NCI-H1092 treated with DMSO at 0.1 percent for 48 hours (cell line): ENCODE measurements at places on chromosomes 11 and 22.

- DNase-seq, result no peak
Measured at GRCh38 chr11:69167130-69167915, 11.6 kb downstream of the SMIM38 start.

DNA sequence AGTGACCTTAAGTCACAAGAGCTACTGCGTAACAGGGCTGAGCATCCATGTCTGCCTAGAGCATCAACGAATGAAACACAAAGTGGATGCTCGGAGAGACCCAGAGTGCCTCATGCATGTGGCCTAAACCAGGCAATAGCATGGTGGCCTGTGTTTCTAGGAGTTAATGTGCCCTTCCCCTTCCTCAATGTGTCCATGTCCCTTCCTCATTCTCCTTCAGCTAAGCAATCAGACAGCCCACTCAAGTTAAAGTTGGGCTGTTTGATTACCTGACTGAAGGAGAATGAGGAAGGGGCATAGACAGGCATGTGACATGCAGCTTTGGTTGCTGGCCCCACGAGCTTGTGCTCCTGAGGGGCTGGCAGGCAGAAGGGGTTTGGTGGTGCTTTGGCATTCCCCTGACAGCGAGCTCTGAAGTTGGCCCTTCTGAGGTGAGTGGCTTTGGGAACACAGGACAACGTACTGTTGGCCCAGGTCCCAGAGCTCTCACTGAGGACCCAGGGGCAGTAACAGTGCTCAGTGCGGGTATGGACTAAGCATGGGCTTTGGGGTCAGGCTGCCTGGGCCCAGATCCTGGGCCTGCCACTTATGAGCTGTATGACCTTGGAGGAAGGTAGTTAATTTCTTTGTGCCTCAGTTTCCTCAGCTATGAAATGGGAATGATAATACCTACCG is 46.7 kb downstream of the IRAG1 start:
- no peak for DNase-seq

- DNase-seq, result no peak
Measured at GRCh38 chr22:37896181-37896592, 9.9 kb upstream of the MICALL1 start.

DNA sequence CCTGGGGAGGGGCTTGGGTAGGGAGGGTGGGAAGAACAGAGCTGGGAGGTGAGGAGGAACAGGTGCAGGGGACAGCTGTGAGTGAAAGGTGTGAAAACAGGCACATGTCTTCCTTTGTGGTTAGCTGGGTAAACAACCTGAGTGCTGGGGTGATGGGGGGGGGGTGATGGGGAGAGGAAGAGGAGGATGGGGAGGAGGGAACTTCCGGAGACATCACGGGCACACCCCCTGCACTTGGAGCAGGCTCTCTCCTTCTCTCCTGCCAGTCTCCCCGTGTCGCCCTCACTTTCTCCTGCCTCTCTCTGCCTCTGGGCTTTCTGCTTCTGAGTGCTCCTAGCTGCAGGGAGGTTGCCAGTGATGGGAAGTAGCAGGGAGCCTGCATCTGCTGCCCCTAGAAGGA is 8.8 kb downstream of the CXCR5 start:
- no peak for DNase-seq

DNA sequence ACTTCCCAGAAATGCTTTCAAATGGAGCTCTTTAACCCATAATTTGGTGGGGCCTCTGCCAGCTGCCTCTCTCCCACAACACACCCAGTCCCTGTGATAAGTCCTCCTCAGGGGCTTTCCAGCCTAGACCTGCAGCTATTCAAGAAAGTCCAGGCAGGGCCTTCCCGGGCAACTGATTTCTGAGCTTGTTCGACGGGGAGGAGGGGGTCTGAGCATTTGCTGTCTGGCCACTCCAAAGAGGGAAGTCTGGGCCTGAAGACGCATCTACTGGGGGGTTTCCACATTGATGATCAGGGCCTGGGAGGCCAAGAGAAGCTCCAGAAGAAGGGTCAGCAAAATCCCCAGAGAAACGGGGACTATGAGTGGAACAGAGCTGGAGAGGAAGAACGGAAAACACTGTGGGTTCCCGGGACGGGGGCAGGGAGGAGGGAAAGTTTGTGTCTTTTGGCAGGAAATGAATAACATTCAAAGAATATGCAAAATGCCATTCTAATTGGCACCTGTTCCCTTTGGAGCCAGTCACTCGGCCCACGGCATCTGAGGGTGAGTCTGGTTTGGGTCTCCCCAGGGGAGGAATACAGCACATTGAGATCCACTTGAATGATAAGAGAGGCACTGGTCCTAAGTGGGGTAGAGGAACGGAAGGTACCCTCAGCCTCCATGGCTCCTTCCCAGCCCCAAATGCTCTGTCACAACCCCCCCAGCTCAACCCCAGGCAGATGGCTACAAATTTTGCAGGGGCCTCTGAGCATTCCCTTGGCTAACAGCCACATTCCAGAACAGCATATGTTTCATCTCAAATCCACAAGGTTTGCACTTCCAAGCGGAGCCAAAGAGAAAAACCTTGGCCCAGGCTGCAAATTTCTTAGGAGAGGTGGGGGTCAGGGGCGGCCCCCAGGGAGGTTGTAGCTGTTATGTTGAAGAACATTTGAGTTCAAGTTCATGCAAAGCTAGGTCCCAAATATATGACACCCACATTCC is 72.0 kb downstream of the RPUSD4 start:
- no peak for DNase-seq

DNA sequence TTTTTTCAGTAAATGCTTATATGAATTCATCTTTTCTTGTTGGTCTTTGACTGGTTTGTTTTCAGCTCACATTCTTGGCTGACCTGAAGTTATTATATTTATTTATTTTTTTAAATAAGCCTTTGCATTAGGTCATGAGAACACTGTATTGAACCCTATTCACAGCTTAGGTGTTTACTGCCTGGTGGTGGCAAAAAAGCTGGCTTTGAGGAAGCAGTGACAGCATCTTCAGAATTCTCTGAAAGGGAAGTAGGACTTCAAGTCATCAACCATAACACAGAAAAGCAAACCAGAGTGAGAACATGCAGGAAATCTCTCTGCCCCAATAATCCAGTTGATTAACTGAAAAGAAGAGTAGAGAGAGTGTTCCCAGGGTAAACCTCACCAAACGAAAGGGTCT is 30.3 kb upstream of the MMP13 start:
- no peak for DNase-seq

DNA sequence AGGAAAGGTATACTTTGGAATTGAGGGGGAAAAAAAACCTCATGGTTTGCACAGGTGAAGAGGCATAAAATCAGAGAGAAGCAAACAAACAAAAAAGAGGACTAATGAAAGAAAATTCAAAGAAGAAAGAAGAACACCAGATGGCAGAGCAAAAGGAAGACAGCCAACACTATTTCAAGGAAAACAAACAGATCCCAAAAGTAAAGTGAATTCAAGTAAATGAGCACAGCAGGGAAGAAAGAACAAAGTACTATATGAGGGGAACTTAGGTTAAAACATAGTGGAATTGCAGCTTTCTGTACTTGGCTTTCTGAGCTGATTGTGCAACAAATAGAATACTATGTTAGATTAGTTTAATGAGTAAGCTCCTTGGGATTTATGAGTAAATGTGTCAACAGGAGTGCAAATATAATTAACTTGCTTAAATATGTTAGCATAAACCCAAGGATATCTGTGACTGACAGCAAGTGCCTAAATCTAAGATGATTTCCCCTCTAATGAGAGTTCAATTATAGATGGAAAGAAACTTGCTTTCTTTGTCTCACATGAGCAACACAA is 404.6 kb upstream of the CNTN5 start:
- no peak for DNase-seq

GRCh38 chr11:134519788-134520187 is 107.7 kb upstream of the B3GAT1 start:
- no peak for DNase-seq

GRCh38 chr22:41285441-41285819 is 557 bp downstream of the RANGAP1 start:
- DNase-seq, result peak; percentile 49

- no peak for DNase-seq
Measured at GRCh38 chr11:121464352-121464946, 11.7 kb upstream of the SORL1-AS1 start.
